ENCODE measurements at places on chromosomes 16 and 17.

DNA sequence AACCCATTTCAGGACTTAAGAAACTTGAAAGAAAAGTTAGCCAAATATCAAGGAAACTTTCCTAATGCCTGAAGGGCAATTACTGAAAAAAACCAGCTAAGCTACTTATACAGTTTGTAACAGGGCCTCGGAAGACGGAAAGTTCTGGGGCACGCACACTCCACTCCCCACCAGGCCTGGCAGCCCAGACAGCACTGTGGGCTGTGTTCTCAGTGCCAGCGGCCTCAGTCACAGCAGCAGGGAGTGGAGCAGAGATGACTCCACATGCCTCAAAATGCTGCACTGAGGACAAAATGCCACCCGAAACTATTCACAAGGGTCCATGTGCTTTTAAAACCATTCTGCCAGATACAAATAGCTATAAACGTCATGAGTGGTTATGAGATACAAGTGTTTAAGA, 6.3 kb upstream of the ECI1 start:
- DNase-seq, result no peak

- no peak for DNase-seq
Measured at GRCh38 chr17:55093353-55093752, 124.8 kb downstream of the STXBP4 start.

- no peak for DNase-seq
Measured at GRCh38 chr16:77442078-77442477, 7.2 kb upstream of the ADAMTS18 start.

DNA sequence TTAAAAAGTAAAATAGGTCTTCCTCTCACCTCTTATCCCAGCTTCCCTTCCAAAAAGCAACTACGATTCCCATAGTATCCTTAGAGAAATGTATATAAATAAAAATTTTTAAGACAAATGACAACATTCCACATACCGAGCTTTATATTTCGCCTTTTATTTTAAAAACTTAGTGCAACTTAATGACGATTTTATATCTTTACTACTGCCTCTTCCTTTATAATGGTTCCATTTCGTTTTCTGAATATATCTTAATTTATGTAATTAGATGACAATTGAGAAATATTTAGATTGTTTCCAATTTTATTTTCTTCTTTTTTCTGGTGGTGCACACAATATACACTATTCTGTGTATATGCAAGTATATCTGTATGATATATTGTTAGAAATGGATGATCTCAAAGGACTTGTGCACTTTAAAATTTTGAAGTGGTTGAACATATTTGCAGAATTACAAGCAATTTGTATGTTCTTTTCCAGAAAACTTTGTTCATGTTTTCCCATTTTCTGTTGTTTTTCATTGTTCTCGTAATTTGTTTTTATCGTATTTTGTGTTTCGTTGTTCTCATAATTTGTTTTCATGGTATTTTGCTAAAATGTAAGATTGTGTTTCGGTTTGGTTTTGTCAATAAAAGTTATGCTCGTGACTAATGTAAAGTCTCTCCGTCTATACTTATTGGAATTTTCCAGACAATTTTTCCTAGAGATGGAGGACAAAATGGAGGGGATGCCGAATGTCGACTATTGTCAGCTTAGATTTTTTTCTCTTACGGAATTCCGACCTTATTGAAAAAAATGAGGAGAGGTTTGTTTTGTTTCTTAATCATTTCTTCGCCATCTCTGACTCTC, 20.4 kb upstream of the HOXB13 start:
- no peak for DNase-seq

DNA sequence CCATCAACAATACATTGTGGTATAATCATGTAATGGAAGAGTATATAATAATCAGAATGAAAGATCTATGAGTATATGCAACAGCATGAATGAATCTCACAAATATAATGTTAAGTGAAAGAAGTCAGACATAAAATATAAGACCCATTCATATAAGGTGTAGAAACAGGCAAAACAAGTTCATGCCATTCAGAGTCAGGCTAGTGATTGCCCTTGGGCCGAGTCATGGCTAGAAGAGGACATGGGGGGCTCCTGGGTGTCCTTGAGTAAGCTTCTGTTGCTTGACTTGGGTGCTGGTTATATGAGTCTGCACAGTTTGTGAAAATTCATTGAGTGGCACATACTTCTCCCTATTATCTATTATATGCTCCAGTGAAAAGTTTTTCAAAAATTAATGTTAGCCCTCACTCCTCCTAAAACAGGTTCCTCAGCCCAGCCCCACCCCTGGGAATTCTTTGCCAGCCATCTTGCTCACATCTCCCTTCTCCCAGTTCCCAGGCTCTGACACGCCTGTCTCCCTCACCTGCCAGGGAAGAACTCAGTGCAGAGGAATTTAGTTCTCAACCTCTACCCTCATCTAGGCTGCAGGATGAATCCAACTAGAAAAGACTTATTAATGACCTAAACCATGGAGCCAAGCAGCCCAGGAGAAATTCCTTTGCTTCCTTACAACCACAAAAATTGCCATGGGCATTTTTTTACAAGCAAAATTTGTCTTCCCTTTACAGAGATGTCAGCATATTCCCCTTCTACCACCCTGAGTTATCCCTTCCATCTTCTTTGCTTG, 52.4 kb upstream of the NFAT5 start:
- DNase-seq, result peak; percentile 25

Measured in MG63 (cell line).